ENCODE measurements at places on chromosomes 2 and 18. TPM values are rescaled to one million over a fixed set of nuclear protein-coding genes. Genes with fewer than 3 reads are reported as not detected.

Gene SERPINB7
- not detected for total RNA-seq

Gene GPR45
- total RNA-seq: not detected

DNA sequence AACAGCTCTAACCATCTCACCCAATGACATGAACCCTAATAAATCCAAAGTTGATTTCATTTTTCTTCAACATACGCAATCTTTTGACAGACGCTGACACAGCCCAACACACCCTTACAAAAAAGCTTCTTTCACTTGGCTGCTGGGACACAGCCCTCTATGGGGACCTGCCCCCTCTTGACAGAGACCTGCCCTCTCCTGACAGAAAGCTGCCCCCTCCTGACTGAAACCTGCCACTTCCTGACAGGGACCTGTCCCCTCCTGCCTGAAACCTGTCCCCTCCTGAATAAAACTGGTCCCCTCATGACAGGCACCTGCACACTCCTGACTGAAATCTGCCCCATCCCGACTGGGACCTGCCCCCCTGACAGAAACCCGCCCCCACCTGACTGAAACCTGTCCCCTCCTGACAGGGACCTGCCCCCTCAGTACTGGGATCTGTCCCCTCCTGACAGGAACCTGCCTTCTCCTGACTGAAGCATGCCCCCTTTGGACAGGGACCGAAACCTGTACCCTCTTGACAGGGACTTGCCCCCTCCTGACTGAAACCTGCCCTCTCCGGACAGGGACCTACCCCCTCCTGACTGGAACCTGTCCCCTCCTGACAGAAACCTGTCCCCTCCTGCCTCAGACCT, 87.9 kb downstream of the PXDN start:
- DNase-seq: no peak

Gene DBI
- total RNA-seq: 145 TPM

GRCh38 chr18:39693359-39693758, 2127.8 kb upstream of the CELF4 start:
- peak; percentile 0 for DNase-seq

Gene ICOS
- 111 TPM for total RNA-seq

GRCh38 chr2:205755923-205756322, 73.6 kb downstream of the NRP2 start:
- DNase-seq: no peak
